Astrocyte of the spinal cord (primary cell): ENCODE measurements at places on chromosomes 6 and 20.
A peak's percentile ranks its signal among the peaks of the same experiment; 100 is the strongest.

DNA sequence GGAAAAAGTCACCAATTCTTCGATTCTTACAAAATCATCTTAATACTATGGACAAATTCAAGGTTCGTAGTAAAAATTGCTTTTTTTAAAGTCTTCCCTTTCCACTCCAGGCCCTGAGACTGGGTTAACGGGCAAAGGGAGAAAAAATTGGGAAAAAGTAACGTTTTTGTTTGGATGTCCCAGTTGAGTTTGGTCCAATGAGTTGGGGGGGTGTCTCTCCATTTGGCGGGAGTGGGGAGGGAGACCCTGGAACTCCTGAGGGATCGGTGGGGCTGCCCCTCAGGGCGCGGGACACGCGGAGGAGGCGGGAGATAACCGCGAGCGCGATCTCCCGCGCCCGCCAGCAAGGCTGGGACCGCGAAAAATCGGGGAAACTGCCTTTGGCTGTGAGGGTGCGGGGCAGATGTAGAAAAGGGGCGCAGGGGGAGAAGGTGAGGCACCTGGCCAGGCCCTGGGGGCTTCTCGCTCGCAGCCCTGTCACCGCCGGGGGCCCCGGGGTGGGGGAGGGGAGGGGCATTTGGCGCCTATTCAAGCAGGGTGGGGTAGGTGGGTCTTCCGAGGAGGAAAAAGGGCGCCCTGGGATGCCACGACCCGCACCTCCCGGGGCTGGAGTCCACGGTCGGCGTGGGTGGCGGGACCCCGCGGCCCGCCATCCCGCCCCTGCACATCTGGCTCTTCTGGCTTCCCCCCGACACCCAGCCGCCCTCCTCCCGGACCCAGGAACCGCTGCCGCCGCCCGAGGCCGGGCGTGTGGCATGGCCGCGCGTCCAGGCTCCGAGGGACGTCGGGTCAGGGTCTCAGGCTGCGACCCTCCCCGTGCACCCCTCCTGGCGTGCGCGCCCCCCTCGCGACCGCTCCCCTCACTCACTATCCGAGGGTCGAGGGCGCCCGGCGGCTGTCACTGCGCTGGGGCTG is 595 bp downstream of the FBXO5 start:
- DNase-seq = no peak

GRCh38 chr6:158284007-158284875 is 28.0 kb upstream of the TULP4 start:
- peak; percentile 96 for DNase-seq

- no peak for DNase-seq
Observed at GRCh38 chr6:39189915-39190544, 39.2 kb downstream of the KCNK5 start.

- DNase-seq = no peak
Observed at GRCh38 chr6:92714346-92714745, 705.0 kb downstream of the EPHA7 start.
